Neural crest cell (in vitro differentiated cells): ENCODE measurements at places on chromosomes 6 and 20.

DNA sequence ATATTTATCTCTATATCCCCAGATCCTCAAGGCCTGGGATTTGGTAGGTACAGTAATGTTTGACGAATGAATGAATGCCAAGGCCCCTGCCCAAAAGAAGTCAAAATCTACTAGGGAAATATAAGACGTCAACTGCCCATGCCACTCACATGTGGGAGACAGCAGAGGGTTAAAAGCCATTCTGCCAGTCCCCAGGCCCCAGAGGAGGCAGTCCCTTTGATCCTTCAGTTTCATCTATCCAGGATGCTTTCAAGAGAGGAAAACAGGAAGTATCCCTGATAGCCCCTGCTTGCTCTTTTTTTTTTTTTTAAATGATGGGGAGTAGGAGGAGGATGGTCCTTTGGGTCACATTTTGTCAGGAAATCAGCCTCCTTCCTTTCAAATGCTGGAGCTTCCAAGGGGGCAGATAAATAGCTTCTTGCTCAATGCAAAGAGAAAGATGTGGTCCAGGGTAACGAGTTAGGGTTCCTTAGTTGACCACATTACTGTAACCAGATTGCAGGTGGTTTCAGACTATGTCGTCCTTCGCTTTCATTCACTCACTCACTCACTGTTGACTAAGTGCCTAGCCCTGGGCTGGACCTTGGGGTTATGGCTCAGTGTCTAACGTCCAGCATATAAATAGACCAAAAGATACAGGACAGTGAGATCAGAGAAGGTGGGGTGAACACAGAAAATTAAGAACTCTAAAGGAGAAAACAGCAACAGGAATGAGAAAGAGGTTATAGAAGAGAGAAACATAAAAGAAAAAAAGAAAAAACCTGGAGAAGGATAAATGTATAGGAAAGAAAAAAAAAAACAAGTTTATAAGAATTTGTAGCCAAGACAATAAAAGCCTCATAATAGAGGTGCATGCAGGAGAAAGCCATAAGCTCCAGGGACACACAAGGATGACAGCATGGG is 64.6 kb upstream of the PIM1 start:
- DNase-seq, result no peak

DNA sequence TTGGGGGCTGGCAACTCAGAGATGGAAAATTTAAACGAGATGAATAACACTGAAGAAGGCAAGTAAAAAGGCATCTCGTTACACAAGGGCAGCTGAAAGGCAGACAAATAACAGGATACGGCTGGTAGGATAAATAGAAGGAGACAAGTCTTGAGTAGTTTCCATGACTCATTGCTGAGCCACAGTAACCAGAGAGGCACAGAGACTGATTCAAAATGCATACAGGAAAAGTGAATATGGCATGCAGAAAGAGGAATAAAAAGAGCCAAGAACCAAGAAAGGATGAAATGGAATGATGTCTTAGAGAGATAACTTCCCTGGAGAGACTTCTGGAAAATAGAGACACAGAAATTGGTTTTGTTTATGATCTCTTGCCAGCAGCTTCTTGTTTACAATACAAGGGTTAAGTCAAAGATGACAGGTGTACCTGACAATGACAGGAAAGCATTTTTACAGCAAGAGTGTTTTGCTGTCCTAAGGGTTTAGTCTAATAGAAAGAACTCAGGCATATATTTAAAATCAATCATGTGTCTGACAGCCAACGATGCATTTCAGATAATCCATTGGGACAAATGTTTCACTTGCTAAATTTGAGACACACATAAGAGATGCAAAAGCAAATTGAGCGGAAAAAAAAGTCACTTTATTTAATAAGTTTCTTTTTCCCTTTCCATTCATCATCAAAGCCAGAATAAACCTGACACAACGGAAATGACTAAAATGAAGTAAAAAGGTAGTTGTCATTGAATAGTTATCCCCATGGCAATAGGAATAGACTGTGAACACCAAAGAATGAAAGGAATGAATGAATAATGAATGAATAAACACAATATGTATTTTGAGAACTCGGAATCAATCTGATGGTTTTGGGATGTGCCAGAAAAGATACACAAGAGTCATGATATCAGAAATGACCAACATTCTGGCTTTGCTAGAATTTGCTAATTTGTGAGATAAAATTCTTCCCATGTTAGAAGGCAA is 68.0 kb upstream of the KCNQ5 start:
- DNase-seq, result no peak

DNA sequence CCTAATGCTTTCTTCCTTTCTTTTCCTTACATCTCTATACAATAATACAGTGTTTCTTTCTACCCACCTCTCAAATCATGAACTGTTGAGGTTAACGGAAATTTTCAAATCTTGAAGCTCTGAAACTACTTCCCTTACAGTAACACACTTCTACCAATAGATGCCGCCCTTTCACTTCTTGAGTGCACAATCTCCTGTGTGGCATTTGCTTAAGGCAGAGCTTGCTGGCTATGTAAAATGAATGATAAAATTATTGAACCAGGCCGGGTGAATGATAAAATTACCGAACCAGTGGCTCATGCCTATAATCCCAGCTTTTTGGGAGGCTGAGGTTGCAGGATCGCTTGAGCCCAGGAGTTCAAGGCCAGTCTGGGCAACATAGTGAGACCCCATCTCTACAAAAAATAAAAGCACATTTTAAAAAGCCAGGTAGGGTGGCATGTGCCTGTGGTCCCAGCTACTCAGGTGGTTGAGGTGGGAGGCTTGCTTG is 56.8 kb downstream of the KCNS1 start:
- DNase-seq, result peak; percentile 33

DNA sequence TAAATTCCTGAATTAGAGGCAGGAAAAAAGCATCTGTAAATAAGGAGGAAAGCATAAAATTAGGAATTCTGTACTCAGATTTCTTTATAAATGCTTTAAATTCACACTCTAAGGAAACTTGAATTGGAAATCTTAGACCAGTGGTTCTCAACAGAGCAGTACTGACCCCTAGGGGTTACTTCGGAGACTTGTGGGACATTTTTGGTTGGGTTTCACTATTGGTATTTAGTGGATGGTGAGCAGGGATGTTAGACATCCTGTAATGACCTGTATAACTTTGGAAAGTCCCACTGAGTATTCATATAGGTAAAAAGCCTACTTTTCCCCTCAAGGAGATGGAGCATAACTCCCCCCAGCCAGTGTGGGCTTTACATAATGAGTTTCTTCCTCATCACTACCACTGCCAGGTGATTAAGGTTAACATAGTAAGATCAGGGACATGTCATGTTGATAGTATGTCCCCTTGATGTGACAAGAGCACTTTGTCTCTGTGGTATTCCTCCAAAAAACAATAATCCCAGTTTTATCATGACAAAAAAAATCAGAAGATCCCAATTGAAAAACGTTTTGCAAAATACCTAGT is 31.0 kb downstream of the GLO1 start:
- DNase-seq, result peak; percentile 11

GRCh38 chr6:159052720-159053119 is 7.9 kb upstream of the TAGAP start:
- DNase-seq, result no peak
